Thoracic aorta (tissue), 2 donors: ENCODE measurements at places on chromosomes 16 and 17. TPM values are rescaled to one million over a fixed set of nuclear protein-coding genes. Genes with fewer than 3 reads are reported as not detected.

Gene PYY
- not detected for total RNA-seq

Gene CTRB1
- total RNA-seq = 4.9 TPM

Gene TERB1
- not detected for total RNA-seq

Gene PGS1
- total RNA-seq = 52.0 TPM

Gene CX3CL1
- 106 TPM for total RNA-seq

Gene NATD1
- total RNA-seq = 9.7 TPM

Gene FKBP10
- total RNA-seq = 125 TPM

Gene IGSF6
- total RNA-seq = 4.2 TPM

Gene KRTAP2-3
- not detected for total RNA-seq

Gene SDR42E2
- total RNA-seq = not detected

Gene CACNA1G
- 2.3 TPM for total RNA-seq

GRCh38 chr17:74874615-74875037, 1.8 kb upstream of the FDXR start:
- DNase-seq = no peak

GRCh38 chr16:48537909-48538745, 71.9 kb downstream of the N4BP1 start:
- DNase-seq = no peak

- no peak for DNase-seq
Observed at GRCh38 chr17:45077643-45078042, 16.5 kb downstream of the NMT1 start.

- DNase-seq = peak; percentile 75
Observed at GRCh38 chr17:7314719-7315569, at the start of gene GPS2. Gene GPS2, minus strand, starts transcription at chr17:7315360. Its CDS starts 308 bp downstream, at chr17:7315052.

GRCh38 chr17:59373882-59374495, 42.5 kb downstream of the YPEL2 start:
- no peak for DNase-seq

DNA sequence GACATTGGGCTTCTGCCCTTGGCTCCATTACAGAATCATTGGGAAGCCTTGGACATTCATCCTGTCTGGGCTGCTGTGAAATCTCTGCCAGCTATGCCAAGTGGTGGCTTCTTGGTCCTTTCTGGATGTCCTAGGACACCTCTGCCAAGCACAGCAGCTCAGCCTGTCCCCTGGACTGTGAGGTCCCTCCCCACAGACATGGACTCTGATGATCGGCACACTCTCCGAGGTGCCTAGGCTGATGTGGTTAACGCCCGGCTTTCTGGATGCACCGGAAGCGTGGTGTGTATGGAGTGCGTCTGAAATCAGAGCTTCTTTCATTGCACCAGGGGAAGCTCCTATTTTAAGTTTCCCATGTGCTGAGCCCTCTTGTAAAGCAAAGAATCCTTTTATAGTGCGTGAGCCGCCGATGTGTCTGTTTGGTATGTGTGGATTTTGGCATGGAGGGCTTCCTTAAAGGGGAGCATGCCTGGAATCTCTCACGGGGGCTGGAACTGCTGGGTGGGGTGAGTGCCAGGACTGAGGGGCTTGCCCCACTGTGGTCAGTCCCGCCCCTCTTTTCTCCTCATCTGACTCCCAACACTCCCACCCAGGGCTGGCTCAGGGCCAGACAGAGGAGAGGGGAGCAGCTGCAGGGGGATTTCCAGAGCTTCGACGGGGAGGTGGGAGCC, 7.0 kb upstream of the ARHGAP23 start:
- no peak for DNase-seq

DNA sequence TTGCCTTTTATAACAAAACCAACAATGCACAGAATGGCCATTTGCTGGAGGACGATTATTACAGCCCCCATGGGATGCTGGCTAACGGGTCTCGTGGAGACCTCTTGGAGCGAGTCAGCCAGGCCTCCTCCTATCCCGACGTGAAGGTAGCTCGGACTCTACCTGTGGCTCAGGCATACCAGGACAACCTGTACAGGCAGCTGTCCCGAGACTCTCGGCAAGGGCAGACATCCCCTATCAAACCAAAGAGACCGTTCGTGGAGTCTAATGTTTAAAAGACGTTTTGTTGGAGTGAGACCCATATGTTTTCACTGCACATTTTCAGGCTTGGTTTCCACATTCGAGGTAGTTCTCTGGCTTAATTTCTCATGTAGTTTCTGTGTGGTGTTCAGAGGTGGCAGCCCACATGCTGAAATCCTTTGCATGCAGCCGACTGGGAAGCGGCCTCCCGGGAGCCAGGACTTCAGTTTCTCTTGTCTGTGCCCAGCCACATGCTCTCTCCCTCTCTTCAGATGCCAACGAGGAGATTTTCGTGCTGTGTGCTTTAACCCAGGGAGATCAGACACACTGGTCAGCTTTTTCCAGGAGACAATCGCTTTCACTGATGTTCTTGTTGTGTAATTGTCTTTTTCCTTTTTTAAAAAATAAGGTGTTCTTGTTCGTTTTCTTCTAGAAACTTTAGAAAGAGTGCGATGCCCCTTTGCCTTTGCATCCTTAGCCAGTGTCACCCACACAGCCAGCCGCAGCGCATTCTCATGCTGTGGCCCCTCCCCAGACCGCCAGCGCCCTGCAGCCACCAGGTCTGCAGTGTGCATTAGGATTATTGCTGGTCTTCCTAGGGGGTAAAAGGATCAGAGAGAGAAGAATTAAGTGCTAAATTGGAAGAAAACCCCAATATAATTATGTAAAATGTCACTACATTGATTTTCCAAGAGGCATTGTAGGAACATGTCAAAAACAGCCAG, 24.1 kb downstream of the CYB561 start:
- no peak for DNase-seq

DNA sequence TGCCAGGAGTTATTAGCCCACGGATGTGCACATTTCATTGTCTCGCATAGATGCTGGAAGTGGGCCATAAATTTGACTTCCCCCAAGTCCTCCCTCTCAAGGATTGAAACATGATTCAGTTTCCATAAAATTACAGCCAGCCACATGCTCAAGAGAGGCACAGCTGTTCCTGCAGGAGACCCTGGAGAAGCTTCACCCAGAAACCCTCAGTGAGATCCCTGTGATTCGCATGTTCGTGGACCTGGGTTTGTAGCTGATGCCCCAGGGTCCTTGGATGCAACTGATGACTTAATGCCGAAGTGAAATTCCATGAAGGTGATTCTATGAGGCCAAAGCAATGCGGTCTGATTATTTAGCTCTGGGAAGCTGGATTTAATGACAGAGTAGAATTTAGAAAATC, 24.7 kb upstream of the AQP8 start:
- no peak for DNase-seq

DNA sequence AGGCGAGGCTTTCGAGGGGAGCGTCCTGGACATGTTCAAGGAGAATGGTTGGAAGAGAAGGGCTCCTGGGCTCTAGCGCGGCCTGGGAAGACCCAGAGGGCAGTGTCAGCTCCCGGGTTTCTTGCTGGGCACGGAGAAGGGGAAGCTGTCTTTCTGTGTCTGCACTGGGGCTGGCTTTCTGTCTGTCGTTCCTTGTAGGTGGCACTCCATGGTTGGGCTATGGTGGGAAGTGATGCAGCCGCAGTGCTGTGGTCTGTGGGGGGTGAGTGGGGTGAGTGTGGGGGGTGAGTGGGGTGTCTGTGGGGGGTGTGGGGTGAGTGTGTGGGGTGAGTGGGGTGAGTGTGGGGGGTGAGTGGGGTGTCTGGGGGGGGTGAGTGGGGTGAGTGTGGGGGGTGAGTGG, 13.7 kb downstream of the RNF213 start:
- no peak for DNase-seq

GRCh38 chr17:66950886-66951604, 13.5 kb upstream of the CACNG4 start:
- DNase-seq = no peak

DNA sequence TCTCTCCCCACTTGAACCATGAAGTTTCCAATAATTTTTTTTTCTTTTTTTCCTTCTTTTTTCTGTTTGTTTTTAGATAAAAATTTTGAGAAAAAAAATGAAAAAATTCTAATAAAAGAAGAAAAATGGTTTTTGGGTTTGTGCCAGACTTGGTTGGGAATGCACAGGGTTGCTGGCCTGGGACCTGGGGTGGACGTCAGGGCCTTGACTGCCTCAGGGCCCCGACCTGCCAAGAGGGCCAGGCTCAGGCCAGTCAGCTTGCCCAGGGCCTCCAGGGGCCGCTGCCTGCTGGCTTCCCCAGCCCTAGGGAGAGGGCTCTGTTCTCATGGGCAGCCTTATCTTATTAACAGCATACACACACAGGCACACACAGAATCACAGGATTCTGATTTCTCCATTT, 6.5 kb downstream of the TBX6 start:
- DNase-seq = no peak

DNA sequence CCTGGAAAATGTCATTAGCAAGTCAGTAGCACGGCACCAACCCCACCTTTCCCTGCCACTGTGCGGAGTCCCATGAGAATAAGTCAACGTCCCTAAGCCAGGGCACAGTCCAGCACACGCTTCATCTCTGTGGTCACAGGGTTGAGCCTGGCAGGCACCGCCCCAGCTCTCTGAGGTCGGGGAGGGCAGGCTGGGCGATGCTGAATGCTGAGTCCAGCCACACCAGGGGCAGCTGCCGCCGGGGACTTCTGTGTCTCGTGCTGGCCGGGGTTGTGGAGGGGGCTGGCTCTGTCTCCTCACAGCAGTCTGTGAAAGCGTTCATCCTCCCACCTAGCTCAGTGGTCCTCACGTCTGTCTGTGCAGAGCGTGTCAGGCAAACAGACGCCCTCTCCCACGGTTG, 53.2 kb downstream of the BANP start:
- DNase-seq = no peak

DNA sequence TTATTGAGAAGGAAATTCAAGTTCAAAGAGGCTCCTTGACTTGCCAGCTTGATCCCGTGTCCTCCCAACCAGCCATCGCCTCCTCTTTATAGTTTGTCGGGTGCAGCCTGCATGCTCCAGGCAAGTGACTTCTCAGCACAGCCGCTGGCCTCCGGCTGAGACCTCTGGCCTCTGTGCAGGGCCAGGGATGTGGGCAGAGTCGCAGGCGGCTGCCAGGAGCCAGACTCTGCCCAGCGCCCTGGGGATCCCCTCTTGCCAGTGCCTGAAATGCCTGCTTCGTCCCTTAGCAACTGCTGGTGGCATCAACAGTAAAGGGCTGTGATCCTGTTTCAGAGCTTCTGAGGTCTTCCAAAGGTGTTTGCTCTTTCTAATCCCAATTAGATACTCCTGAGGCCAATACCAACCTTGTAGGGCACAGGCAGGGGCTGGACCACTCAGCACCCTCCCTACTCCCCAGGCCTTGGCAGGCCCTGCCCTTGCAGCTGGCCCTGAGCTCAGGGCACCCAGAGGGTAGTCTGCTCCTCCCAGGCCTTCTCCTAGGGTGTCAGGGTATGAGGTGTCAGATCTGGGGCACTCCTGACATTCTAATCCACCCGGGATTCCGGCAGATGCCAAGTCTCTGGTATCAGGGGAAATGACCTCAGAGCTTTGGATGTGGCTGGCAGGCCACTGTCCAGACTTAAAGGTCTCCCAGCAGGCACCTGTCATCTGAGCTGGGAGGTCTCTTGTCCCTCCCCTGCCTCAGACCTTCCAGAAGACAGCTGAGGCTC, 68.0 kb upstream of the SIAH1 start:
- no peak for DNase-seq

DNA sequence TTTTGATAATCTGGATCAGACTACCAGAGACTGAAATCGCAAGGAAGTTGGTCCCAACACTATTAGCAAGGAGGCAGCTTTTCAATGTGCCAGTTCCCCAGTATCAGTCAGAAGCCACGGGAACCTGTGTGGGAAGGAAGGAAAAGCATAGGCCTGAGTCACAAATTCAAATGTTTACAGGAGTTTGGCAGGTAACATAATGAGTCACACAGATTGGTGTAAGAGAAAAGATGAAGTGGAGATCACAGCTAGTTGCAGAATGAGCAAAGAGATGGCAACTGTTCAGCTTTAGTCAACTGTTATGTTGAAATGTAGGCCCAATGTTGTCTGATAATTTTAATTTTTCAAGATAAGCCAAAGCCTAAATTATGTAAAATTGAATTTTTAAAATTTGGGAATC, 28.1 kb upstream of the ITGA2B start:
- DNase-seq = no peak

GRCh38 chr16:47448830-47449575, 11.9 kb downstream of the ITFG1 start:
- no peak for DNase-seq

DNA sequence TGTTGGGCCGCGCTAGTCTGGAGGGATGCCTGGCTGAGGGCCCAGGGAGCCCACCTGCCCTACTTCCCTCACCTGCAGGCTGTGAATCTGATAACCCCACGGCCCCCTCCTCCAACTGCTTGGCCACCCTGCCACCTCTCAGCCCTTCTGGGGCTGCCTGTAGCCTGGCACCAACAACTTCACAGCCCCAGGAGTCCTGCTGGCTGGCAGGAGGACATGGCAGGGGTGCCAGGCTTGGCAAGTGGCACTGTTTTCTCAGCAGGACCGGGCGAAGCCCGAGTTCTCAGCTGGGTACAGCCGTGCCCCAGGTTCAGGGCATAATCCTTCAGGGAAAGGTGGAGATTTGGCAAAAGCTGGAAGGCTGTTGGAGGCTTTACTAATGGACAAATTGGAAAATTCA, 129.6 kb downstream of the CMIP start:
- no peak for DNase-seq

GRCh38 chr16:53502331-53503269, at the start of gene AKTIP:
Gene AKTIP, minus strand, starts transcription at chr16:53503209. Its CDS starts 2,950 bp downstream, at chr16:53500259.
- DNase-seq = no peak

- no peak for DNase-seq
Observed at GRCh38 chr17:4843321-4844000, 10.3 kb downstream of the MINK1 start.

DNA sequence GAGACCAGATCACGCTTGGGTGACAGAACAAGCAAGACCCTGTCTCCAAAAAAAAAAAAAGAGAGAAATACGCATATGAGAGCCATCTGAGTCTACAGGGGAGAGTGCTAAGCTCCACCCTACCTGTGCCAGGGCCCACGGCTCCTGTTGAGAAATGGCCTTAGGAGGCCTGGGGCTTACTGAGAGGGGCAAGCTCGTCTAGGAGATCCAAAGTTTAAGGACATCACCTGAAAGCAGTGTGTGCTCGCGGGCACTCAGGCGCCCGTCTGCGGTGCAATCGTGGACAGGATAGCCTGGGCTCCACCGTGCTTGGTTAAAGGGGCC, 14.5 kb upstream of the BAIAP2 start:
- no peak for DNase-seq

GRCh38 chr16:87733190-87733589, 32.6 kb downstream of the KLHDC4 start:
- DNase-seq = no peak

DNA sequence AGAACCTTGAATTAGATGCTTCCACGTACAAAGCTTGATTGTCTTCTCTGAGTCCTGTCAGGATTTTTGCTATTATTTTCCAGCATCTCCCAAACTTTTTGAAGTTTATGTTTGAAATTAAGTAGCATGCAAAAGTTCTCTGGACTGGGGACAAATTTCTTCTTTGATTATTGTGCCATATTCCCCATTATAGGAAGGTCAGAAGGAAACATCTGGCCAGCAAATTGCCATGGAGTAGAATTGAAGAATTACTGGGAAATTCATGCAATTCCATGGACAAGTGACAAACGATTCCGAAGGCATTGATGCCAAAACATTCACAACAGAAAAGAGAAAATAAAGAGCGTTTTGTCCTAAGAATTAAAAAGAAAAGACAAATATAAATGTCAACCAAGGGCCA, 737.2 kb downstream of the CDH11 start:
- no peak for DNase-seq
